Type B pancreatic cell (in vitro differentiated cells): ENCODE measurements at places on chromosomes 11 and 22.
A peak's percentile ranks its signal among the peaks of the same experiment; 100 is the strongest.

GRCh38 chr22:50169774-50170341, 673 bp upstream of the PANX2 start:
- no peaks in the 10 kb centered on the region for H3K36me3 ChIP-seq
- peak overlapping the region; percentile 59 for H3K4me3 ChIP-seq
- H3K4me1 ChIP-seq, result no peaks in the 10 kb centered on the region
- H3K27me3 ChIP-seq, result peaks cover 41% of the 10 kb centered on the region

DNA sequence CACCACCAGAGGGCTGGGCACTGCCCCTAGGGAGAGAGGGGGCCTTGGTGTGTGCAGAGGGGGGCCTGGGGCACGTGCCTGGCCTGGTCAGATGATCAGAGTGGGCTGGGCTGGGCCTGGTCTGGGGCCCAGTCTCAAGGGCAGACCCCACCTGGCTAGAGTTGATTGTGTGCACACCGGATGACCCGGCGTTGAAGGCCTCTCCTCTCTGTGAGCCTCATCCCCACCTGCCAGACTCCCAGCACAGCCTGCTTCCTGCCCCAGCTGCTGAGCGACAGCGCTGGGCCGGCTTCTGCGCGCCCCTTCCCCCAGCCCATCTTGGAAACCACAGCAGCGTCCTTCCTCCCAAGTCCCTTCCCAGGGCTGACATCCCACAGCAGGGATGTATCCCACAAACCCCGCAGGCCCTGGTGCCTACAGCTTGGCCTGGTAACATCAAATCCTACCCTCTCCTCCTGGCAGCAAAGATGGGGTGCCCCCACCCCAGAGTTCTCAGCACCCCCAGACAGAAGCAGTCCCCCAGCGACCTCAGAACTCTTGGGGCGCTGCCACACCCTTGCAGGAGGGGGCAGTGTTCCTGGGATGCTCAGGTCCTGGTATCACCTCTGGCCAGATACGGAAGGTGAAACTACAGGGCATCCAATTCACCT, 11.0 kb upstream of the TSSC4 start:
- H3K27ac ChIP-seq, result peak overlapping the region; percentile 74
- H3K27me3 ChIP-seq, result no peaks in the 10 kb centered on the region
- H3K36me3 ChIP-seq, result no peaks in the 10 kb centered on the region
- no peak for DNase-seq
- peaks cover 16% of the 10 kb centered on the region for H3K4me1 ChIP-seq

GRCh38 chr11:7444091-7444981, 41.0 kb upstream of the OLFML1 start:
- DNase-seq, result no peak
- H3K36me3 ChIP-seq, result no peaks in the 10 kb centered on the region
- H3K27me3 ChIP-seq, result no peaks in the 10 kb centered on the region
- H3K4me1 ChIP-seq, result peaks cover 12% of the 10 kb centered on the region

GRCh38 chr11:65477149-65477965, 21.5 kb upstream of the MALAT1 start:
- H3K4me3 ChIP-seq, result peak overlapping the region; percentile 92
- H3K4me1 ChIP-seq, result peaks cover 17% of the 10 kb centered on the region
- no peaks in the 10 kb centered on the region for H3K36me3 ChIP-seq

DNA sequence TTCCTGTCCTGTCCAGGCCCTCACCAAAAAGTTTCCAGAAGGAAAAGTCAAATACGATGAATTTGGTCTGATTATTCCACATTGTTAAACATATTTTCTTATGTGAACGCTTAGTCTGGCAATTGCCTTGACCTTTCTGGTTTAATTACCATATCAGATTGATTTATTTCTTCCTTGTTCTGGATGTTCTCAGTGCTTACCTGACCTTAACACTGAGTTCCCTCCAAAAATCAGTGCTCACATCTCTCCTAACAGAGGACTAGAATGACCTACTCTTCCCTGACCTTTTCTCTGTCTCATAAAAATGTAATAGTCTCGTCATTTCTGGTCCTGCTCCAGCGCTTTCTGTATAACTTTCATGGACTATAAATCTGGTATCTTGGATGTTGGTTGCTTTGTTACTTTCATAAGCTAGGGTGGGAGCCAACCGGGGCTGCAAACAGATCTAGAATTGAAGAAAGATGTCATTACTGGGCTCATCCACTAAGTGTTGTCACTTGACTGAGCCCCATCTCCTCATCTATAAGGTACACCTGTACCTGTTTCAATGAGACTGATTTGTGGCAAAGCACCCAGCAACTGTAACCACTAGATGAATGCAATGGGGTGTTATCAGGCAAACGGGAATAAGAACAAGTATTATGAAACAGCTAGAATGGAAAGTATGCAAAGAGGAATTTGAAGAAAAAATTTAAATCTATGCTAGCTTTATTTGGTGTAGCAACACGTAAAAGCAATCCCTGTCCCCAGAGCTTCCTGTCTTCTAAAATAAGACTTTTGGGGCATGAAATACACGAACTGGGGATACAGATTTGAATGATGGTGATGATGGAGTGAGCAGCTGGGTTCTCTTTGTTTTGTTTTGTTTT, 2.4 kb downstream of the FADS2 start:
- H3K36me3 ChIP-seq, result peaks cover 8% of the 10 kb centered on the region
- no peak overlapping the region for H3K27ac ChIP-seq
- peaks cover 50% of the 10 kb centered on the region for H3K4me1 ChIP-seq
- no peaks in the 10 kb centered on the region for H3K27me3 ChIP-seq

GRCh38 chr11:109859045-109859724, 234.0 kb upstream of the ZC3H12C start:
- peaks cover 4% of the 10 kb centered on the region for H3K4me1 ChIP-seq
- no peaks in the 10 kb centered on the region for H3K36me3 ChIP-seq
- H3K27ac ChIP-seq, result no peak overlapping the region
- no peak for DNase-seq

GRCh38 chr11:35622070-35622469, 3.8 kb downstream of the FJX1 start:
- no peak for DNase-seq
- peak overlapping the region; percentile 90 for H3K4me3 ChIP-seq
- peak overlapping the region; percentile 82 for H3K27ac ChIP-seq
- no peaks in the 10 kb centered on the region for H3K36me3 ChIP-seq

DNA sequence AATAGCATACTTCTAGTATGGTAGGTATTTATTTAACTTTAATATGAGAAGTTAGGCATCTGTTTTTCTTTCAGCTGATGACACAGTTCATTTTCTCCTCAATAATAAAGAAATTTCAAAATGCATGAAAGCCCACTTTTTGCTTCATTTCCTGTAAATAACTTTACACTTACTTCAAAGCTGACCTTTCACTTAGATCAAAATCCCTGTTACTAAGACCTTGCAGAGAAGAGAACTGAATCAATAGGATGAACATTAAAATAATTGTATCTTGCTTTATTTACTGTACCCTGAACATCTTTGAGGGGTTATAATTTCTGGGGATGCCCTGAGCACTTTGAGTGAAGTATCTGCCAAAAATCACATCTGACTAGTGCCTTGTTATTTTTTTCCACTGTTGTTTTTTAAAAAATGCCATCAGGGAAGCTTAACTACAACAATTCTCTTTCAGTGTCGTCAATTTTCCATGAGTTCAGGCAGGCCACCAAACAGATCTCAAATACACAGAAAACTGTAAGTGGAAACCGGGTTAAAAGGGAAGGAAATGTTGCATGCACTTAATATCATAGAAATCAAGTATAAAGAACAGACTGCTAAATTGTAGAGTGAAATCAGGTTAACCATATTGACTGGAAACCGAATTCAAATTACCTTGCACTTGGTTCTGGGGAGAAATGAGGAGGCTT, 206.2 kb downstream of the MAML2 start:
- peaks cover 29% of the 10 kb centered on the region for H3K4me1 ChIP-seq
- no peaks in the 10 kb centered on the region for H3K27me3 ChIP-seq
- H3K4me3 ChIP-seq, result no peak overlapping the region
- H3K27ac ChIP-seq, result peak overlapping the region; percentile 75
- no peak for DNase-seq

DNA sequence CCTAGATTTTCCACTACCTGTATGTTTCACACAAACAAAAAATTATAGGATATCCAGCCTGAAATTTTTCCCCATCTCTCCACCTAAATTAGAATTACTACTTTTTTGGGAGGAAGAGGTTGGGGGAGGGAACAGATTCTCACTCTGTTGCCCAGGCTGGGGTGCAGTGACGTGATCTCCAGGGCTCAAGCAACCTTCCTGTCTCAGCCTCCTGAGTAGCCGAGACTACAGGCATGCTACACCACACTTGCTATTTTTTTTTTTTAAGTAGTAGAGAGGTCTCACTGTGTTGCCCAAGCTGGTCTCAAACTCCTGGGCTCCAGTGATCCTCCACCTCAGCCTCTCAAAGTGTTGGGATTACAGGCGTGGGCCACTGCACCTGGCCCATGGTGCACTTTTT, 9.5 kb downstream of the JAML start:
- H3K36me3 ChIP-seq, result no peaks in the 10 kb centered on the region
- H3K4me1 ChIP-seq, result peaks cover 5% of the 10 kb centered on the region
- H3K27ac ChIP-seq, result no peak overlapping the region
- DNase-seq, result no peak

DNA sequence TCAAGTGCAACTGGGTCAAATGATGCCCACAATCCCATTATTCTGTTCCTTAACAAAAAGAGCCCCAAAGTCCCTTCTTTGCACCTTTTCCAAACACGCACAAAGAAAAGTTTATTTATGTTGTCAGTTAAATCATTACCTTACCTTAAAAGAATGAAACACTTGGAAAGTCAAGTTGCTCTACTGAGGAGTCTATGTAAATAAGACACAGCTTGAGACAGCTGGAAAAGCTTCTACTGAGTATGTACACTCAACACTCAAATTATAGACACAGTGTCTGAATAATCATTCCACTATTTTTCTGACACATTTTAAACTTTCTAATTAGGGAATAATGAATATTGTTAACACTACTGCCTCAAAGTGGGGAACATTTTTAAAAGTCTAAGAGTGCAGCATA, 21.6 kb upstream of the PHLDA2 start:
- DNase-seq, result no peak
- no peak overlapping the region for H3K27ac ChIP-seq
- no peak overlapping the region for H3K4me3 ChIP-seq
- no peaks in the 10 kb centered on the region for H3K27me3 ChIP-seq
- peaks cover 46% of the 10 kb centered on the region for H3K36me3 ChIP-seq

DNA sequence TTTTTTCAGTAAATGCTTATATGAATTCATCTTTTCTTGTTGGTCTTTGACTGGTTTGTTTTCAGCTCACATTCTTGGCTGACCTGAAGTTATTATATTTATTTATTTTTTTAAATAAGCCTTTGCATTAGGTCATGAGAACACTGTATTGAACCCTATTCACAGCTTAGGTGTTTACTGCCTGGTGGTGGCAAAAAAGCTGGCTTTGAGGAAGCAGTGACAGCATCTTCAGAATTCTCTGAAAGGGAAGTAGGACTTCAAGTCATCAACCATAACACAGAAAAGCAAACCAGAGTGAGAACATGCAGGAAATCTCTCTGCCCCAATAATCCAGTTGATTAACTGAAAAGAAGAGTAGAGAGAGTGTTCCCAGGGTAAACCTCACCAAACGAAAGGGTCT, 30.3 kb upstream of the MMP13 start:
- H3K4me3 ChIP-seq, result no peak overlapping the region
- H3K27ac ChIP-seq, result no peak overlapping the region
- no peaks in the 10 kb centered on the region for H3K27me3 ChIP-seq
- no peaks in the 10 kb centered on the region for H3K36me3 ChIP-seq
- no peak for DNase-seq
- no peaks in the 10 kb centered on the region for H3K4me1 ChIP-seq

DNA sequence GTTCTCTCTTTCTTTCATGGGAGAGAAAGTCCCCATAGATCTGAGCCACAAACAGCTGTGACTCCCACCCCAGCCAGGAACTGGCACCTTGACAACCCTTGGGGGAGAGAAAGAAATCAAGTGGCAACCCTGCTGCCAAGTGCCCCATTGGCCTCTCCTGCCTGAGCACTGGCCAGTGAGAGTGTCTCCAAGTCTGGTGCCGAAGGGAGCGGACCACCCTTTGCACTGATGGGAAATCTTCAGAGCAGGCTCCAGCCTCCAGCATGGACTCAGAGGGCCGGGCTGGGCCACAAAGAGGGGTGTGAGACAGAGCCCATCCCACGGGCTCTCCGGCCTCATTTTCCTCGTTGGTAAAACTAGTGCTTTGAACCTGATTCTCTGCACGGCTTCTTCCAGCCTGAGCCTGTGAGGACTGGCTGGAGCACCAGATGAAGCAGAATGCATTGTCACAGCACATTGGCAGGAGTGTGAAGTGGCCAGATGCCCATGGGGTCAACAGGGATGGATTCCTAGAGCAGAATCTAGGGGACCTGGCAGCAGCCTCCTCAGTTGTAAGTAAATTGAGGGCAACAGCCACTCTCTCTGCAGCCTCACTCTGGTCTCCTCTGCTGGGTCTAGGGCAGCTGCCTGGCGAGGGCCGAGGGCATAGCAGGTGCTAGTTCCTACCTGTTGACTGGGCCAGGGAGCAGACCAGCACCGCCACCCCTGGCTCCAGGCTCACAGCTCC, 81.4 kb downstream of the TRIM29 start:
- H3K27me3 ChIP-seq, result peaks cover 4% of the 10 kb centered on the region
- no peak for DNase-seq
- peak overlapping the region; percentile 62 for H3K4me3 ChIP-seq
- H3K4me1 ChIP-seq, result peaks cover 20% of the 10 kb centered on the region

- no peak overlapping the region for H3K27ac ChIP-seq
- DNase-seq, result no peak
- no peaks in the 10 kb centered on the region for H3K36me3 ChIP-seq
- H3K4me1 ChIP-seq, result peaks cover 18% of the 10 kb centered on the region
- no peak overlapping the region for H3K4me3 ChIP-seq
Observed at GRCh38 chr22:44284711-44285110, 28.0 kb downstream of the SHISAL1 start.

- no peaks in the 10 kb centered on the region for H3K36me3 ChIP-seq
- H3K27me3 ChIP-seq, result no peaks in the 10 kb centered on the region
- peak overlapping the region; percentile 21 for H3K4me3 ChIP-seq
- no peak for DNase-seq
- peak overlapping the region; percentile 3 for H3K27ac ChIP-seq
- H3K4me1 ChIP-seq, result peaks cover 76% of the 10 kb centered on the region
Observed at GRCh38 chr22:36010882-36011281, 17.7 kb downstream of the RBFOX2 start.
